ENCODE measurements at places on chromosomes 7 and 10.
A peak's percentile ranks its signal among the peaks of the same experiment; 100 is the strongest.

DNA sequence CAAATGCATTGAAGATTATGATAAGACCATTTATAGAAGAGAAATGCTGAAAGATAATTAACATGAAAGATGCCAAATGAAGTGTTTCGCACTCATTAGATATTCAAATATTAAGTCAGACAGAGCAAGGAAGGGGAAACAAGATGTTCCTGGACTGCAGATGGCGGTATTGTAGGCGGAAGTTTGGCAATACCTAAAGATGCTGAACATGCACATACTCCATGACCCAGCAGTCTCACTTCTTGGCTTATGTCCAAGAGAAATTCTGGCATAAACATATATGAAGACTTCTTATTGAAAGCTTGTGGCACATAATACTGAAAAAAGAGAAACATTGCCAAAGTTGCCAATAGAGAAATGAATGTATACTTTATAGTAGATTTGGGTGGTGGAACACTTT, 325.4 kb upstream of the SEMA3C start:
- DNase-seq = no peak

DNA sequence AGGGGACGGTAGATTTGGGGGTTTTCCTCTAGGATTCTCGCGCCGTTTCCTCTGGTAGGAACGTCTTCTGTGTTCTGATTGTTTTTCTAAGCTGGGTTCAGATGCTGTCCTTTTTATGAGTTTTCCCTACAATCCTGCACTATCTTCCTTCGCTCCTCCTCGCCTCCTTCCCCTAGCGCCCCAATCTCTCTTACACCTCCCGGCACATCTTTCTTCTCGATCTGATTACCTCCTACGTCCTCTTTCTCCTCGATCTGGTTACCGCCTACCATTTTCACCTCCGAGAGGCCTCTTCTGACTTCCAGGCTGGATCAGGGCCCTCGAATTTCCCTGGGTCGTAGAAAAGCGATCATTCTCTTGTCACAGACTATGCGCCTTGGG, 413 bp downstream of the BUD31 start:
- no peak for DNase-seq

DNA sequence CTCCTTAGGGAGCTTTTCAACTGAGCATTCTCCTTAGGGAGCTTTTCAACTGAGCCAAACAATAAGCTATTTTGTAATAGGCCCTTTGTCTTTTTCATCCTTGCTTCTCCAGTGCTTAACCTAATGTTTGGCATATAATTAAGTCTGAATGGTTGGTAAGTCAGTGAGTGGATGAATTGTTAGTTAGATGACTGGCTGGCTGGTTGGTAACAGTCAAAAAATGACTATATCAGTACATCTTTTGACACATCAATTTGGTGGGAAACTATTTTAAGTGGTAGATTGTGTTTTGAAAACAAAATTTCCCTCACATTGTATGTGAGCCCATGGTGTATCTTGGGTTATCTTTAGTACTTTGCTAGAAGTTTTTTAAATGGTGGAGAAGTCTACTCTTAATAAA, 16.4 kb downstream of the ING3 start:
- no peak for DNase-seq

- DNase-seq = no peak
Observed at GRCh38 chr10:111338805-111339204, 262.0 kb downstream of the ADRA2A start.

DNA sequence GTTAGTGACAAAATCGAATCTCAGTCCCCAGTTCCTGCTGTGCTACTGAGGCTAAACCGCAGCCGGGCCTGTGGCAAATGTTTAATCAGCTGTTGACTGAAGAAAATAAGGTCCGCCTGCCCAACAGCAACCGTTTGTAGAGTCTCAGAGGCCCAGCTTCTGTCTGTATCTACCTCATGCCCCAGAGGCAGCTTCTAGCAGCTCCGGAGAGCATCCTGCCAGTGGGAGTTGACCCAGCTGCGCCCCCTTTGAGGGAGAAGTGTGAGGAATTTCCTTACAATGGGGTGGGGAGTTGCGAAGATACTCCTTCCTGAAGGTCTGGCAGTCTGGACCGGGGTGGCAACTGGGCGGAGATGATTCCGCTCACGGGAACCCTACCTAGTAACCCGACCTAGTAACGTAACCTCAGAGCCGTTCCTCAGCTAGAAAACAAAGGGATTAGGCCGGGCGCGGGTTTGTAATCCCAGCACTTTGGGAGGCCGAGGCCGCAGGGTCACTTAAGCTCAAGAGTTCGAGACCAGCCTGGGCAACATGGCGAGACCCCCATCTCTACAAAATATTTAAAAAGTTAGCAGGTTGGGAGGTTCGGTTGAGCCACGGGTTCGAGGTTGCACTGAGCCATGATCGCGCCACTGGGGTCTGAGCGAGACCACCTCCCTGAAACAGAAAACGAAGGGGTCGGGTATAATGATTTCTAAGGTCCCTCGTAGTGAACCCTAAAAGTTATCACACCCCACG, 846 bp upstream of the ZNF775 start:
- peak; percentile 62 for DNase-seq

- no peak for DNase-seq
Observed at GRCh38 chr10:128137877-128138276, 11.7 kb upstream of the MKI67 start.

DNA sequence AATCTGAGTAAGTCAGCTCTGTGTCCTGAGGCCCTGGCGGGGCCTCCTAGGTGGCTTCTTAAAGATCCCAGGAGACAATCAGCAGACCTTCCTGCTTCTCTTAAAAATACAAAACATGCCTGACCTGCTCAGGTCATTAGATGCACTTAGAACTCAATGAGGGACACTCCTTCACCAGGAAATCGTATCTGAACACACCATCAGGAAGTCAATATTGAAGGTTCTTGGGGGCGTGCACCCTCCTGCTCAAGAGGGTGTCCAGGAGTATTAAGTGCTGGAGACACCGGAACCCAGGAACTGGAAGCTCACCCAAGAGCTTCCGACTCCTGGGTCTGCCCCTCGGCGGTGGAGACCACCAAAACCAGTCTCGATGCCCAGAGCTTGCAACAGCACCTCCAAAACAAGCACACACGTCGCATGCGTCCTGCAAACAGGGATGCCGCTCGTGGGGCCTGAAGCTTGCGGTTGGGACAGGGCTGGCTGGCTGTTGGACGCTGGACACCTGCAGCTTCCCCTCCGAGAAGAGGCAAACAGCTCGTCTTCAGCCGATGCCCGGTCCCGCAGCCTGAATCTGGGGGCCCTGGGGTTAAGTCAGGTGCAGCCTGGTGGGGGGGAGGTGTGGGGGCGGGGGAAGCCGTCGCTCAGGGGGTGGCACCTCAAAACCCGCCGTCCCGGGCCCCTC, 803 bp downstream of the RAPGEF5 start:
- peak; percentile 21 for DNase-seq

GRCh38 chr7:97733276-97734161, 1.6 kb downstream of the TAC1 start:
- peak; percentile 73 for DNase-seq

GRCh38 chr7:155701972-155702544, 57.6 kb downstream of the RBM33 start:
- no peak for DNase-seq

- no peak for DNase-seq
Observed at GRCh38 chr7:88229302-88229995, 9.6 kb upstream of the SRI start.

DNA sequence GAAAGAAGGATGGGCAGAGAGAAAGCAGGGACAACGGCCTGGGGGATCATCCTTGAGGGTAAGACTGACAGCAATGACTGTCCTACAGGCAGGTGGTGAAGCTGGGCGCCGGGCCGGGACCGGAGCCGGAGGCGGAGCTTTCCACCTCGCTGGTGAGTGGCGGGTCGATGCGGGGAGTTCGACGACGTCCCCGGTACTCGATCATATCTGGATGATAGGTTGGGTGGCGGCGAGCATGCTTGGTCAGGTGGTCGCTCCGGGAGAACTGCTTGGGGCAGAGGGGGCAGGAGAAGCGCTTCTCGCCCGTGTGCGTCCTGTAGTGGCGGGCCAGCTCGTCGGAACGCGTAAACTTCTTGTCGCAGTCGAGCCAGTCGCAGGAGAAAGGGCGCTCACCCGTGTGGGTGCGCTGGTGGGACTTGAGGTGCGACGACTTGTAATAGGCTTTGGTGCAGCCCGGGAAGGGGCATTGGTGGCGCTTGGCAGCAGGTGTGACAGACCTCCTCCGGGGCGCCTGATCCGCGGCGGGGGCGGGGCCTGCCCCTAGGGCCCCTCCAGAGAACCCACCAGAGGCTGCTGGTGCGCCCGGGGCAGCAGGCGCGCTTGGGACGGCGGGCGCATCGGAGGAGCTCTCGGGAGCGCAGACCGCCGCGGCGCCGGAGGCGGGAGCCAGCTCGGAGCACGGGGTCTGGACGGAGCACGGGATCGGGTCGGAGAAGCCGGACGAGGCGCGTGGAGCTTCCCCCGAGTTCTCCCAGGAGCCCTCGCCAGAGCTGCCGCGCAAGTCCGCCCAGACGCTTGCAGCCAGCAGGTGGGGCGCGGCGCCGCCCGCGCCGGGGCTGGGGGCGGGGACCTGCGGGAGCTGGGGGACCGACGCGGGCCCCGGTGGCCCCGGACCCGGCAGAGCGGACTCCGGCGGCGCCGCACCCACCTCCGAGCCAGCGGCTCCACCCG, 752 bp downstream of the KLF14 start:
- no peak for DNase-seq

DNA sequence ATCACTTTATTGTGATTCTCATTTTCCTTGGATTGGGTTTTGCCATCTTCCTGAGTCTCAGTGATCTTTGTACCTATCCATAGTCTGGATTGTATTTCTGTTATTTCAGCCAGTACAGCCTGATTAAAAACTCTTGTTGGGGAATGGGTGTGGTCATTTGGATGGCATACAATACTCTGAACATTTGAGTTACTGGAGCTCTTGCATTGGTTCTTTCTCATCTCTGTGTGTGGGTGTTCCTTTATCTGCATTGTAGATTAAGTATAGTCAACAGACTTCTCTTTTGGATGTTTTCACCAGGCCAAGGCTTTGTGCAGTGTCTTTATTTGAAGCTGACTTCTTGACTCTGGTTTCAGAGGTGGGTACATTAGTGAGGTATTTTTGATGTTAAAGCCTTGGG, 42.2 kb downstream of the RUNDC3B start:
- no peak for DNase-seq

DNA sequence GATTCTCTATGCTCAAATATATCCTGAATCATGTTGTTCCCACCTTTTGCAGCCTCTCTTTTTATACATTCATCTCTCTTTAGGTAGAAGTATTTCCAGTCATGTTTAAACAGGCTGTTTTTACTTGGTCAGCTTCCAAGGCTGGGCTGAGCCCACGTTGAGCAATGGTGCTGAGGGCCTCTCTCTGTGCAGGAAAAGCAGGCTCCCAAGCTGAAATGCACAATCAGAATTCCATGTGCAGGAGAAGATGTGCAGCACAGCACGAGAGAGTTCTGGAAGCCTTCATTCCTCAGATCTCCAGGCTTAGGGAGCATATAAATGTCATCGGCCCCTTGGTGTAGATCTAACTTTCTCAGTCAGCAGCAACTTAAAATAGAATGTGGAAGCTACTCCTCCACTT, 588.5 kb downstream of the TNS3 start:
- no peak for DNase-seq

DNA sequence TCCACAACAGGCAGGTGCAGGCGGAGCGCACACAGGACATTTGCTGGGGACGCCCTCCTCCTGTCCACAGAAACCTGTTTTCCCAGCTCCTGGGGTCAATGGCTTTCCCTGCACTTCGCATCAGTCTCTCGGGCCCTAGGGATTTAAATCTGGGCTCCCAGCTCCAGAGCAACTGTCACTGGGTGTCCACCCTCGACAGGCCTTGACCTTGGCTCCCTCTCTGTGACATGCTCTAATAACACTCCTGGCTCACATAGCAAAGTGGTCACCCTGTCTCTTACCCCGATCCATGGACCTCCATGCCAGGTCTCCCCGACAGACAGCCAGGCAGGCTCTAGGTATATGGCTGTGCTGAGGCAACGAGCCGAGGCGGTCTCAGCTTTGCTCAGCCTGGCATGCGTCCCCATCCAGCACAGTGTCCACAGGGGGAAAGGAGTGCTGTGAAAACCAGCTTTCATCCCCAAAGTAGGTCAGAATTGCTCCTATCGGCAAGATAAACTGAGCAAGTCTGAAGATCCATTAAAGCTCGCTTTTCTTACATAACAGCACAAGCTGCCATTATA, 195.6 kb downstream of the TNS3 start:
- no peak for DNase-seq

DNA sequence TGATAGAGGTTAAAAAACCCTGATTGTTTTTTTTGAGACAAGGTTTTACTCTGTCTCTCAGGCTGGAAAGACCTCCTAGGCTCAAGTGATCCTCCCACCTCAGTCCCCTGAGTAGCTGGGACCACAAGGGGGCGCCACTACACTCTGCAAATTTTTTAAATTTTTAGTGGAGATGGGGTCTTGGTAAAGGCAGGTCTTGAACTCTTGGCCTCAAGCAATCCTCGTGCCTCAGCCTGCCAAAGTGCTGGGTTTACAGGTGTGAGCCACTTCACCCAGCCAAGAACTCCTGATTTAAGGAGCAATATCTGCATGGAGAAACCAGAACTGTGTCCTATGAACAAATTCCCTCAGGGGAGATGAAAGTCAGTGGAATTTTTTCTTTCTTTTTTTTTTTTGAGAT, 7.3 kb upstream of the KLHDC10 start:
- peak; percentile 81 for DNase-seq

GRCh38 chr10:79058899-79059841, 9.6 kb upstream of the ZMIZ1 start:
- no peak for DNase-seq
